ENCODE measurements at places on chromosomes 7 and 10.

DNA sequence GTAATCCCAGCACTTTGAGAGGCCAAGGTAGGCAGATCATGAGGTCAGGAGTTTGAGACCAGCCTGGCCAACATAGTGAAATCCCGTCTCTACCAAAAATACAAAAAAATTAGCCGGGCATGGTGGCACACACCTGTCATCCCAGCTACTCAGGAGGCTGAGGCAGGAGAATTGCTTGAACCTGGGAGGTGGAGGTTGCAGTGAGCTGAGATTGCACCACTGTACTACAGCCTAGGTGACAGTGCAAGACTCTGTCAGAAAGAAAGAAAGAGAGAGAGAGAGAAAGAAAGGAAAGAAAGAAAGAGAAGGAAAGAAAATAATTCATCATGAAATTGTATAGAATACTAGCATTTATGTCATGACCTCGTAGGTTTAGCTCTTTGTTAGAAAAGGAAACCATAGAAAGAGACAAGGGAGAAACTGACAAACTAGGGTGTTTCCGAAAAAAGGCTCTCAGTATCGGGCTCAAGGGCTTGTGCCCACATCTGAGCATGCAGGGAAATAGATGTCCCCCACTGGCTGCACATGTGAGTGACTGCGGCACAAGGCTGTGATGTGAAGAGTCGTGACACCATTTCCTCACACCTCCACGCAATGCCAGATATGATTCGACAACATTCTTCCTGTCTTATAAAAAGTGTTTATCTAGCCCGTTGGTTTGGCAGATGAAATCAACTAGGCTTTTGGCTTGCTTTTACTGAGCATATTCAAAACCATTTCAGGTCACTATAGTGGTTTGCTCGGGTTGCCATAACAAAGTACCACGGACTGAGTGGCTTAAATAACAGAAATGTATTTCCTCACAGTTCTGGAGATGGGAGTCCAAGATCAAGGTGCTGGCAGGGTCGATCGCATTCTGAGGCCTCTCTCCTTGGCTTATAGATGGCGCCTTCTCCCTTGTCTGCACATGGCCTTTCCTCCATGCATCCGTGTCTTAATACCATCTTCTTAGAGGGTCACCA, 2.0 kb downstream of the SRGN start:
- DNase-seq: no peak

DNA sequence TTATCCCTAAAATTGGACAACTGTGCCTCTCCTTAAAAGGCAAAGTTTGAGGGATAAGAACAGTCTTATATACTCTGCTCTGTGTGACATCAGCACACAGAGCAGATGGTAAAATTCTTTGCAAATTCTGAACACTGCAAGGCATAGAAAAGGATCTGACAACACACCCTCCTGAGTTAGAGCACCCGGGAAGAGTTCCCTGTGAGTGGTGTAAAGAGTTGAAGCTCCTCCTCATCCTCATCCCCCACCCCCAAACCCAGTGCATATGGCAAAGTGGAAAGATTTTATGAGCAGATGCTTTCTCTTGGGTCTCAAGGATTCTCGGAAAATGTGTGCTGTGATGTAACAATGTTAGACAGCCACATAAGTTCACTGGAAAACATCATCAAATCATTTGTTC, 40.0 kb upstream of the DGKI start:
- DNase-seq: no peak

GRCh38 chr7:21300692-21301091, 127.2 kb upstream of the SP4 start:
- peak; percentile 31 for DNase-seq

GRCh38 chr10:1287487-1287886, 231.3 kb downstream of the WDR37 start:
- DNase-seq: no peak

- DNase-seq: peak; percentile 62
Measured at GRCh38 chr10:97179731-97180362, 5.9 kb downstream of the SLIT1 start.

- DNase-seq: no peak
Measured at GRCh38 chr10:8830876-8831275, 776.4 kb downstream of the GATA3 start.

DNA sequence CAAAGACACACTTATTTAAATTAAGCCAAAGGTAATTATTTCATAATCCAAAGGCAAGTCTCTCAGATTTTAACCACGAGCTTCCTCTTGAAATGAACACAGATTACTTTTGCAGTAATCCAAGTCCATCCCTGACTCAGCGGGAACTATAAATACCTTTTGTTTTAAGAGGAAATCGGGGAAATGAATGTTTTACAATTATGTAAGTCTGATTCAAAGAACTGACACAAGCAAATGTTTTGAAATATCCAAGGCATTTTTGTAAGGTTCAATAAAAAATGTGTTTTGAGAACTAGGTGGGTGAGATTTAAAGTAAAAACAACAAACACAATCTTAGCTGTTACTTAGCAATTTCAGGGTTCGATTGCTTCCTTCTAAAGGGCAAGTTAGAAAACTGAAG, 179.8 kb upstream of the ASAH2 start:
- DNase-seq: no peak

- DNase-seq: no peak
Measured at GRCh38 chr10:49419005-49419404, 23.1 kb upstream of the DRGX start.

GRCh38 chr7:79272066-79272669, 181.3 kb downstream of the MAGI2 start:
- DNase-seq: no peak

Measured in HAP-1 (cell line).